CD8-positive, alpha-beta memory T cell (primary cell): ENCODE measurements at places on chromosomes 6 and 20. TPM values are rescaled to one million over a fixed set of nuclear protein-coding genes. Genes with fewer than 3 reads are reported as not detected.

- H3K27me3 ChIP-seq = no peaks in the 10 kb centered on the region
- H3K36me3 ChIP-seq = no peaks in the 10 kb centered on the region
- DNase-seq = no peak
- no peaks in the 10 kb centered on the region for H3K4me1 ChIP-seq
- H3K27ac ChIP-seq = no peak overlapping the region
- no peak overlapping the region for H3K4me3 ChIP-seq
These were observed 48.1 kb downstream of the PRDM1 start for GRCh38 chr6:106134087-106134770.

GRCh38 chr20:38859070-38859690, 53.7 kb downstream of the PPP1R16B start:
- H3K27ac ChIP-seq = peak overlapping the region; percentile 41
- peak; percentile 46 for DNase-seq
- no peaks in the 10 kb centered on the region for H3K27me3 ChIP-seq
- no peak overlapping the region for H3K4me3 ChIP-seq
- H3K36me3 ChIP-seq = no peaks in the 10 kb centered on the region
- H3K4me1 ChIP-seq = peaks cover 78% of the 10 kb centered on the region

DNA sequence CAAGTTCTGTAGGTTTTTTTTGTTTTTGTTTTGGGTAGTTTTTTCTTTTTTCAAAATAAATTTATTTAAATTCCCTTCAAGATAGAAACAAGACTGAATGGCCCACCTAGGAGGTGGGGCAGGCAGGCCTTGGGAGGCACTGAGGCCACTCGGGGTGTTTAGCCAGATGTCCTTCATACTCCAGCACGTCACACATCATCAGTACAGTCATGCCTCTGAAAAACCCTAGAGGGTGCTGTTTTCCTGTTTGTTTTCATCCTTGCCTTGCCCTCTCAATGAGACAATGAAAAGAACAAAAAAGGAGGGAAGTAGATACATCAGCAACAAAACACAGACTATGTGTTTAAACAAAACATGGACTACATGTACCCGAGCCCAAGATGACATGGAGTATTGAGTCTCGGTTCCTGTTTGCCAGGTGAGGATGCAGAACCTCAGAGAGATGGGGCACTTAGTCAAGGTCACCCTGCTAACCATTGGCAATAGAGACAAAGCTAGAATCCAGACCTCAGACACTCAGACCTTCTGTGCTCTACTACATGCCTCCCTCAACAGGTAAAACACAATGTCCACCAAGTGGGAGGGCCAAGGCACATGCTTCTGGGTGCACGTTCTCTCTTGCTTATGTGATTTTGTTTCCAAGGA, 26.8 kb upstream of the CLIC5 start:
- no peak overlapping the region for H3K27ac ChIP-seq
- no peaks in the 10 kb centered on the region for H3K4me1 ChIP-seq
- no peak for DNase-seq
- no peaks in the 10 kb centered on the region for H3K36me3 ChIP-seq

- no peaks in the 10 kb centered on the region for H3K4me1 ChIP-seq
- no peaks in the 10 kb centered on the region for H3K27me3 ChIP-seq
- no peak for DNase-seq
- no peak overlapping the region for H3K4me3 ChIP-seq
These were observed 90.6 kb downstream of the PAX1 start for GRCh38 chr20:21796059-21796458.

DNA sequence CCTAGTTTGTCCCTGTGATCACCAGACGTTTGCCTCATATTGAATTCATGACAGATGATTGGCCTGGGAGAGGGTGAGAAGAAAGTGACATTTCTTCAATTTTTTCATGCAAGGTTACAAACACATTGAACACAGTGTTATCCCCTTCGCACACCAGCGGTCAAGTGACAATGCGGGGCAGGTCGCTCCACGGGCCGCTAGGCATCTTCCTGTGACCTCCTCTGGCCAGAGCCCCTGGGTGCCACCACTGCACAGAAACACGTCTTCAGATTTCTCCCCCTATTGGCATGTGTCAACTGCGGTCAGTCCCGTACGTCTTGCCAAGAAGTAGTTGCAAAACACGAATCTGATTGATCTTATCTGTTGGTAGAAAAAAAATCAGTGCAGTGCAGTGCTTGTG, 97.1 kb downstream of the PXDC1 start:
- no peak for DNase-seq
- no peaks in the 10 kb centered on the region for H3K36me3 ChIP-seq
- H3K27me3 ChIP-seq = no peaks in the 10 kb centered on the region

DNA sequence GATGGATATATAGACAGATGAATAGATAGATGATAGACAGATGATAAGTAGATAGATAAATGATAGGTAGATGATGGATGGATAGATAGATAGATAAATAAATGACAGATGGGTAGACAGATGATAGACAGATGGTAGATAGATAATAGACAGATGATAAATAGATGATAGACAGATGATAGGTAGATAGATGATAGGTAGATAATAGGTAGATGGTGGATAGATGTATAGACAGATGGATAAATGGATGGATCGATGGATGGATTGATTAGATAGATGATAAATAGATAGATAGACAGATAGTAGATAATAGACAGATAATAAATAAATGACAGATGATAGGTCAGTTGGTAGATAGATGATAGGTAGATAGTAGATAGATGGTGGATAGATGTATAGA, 212.7 kb downstream of the NFATC2 start:
- no peak overlapping the region for H3K4me3 ChIP-seq
- no peak for DNase-seq
- no peaks in the 10 kb centered on the region for H3K4me1 ChIP-seq
- H3K27ac ChIP-seq = no peak overlapping the region

- H3K27ac ChIP-seq = no peak overlapping the region
- no peak overlapping the region for H3K4me3 ChIP-seq
- H3K27me3 ChIP-seq = no peaks in the 10 kb centered on the region
- no peaks in the 10 kb centered on the region for H3K4me1 ChIP-seq
- no peak for DNase-seq
These were observed 146.7 kb upstream of the CDH4 start for GRCh38 chr20:61105395-61105794.

DNA sequence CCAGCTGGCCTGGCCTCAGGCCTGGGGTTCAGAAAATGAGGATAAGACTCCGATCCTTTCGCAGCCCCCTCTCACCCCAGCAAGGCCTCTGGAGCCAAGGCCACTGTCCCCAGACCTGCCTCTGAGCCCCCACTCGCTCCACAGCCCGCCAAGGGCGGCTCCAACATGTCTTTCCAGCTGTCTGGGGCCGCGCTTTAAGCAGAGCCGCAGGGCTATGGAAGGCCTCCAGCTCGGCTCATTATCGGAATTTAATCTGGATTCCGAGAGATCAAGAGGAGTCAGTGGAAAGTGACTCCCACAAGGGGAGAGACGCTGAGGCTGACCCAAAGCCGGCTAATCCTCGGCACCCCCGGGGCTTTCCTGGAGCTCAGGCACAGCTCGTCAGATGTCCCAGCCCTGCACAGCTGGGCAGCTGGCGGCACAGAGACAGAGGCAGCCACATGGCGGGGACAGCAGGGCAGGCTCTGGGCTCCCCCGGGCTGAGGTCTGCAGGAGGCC, 41.8 kb downstream of the BMP7 start:
- no peak overlapping the region for H3K4me3 ChIP-seq
- no peak for DNase-seq
- H3K36me3 ChIP-seq = no peaks in the 10 kb centered on the region
- H3K27ac ChIP-seq = no peak overlapping the region

- no peaks in the 10 kb centered on the region for H3K27me3 ChIP-seq
- DNase-seq = no peak
- no peak overlapping the region for H3K27ac ChIP-seq
- H3K4me3 ChIP-seq = no peak overlapping the region
- H3K4me1 ChIP-seq = no peaks in the 10 kb centered on the region
These were observed 204.3 kb upstream of the RSPO3 start for GRCh38 chr6:126914172-126914571.

- no peak for DNase-seq
- peaks cover 79% of the 10 kb centered on the region for H3K36me3 ChIP-seq
- no peaks in the 10 kb centered on the region for H3K27me3 ChIP-seq
- H3K27ac ChIP-seq = no peak overlapping the region
- no peak overlapping the region for H3K4me3 ChIP-seq
These were observed 63.0 kb downstream of the RIPOR2 start for GRCh38 chr6:24872779-24873178.

DNA sequence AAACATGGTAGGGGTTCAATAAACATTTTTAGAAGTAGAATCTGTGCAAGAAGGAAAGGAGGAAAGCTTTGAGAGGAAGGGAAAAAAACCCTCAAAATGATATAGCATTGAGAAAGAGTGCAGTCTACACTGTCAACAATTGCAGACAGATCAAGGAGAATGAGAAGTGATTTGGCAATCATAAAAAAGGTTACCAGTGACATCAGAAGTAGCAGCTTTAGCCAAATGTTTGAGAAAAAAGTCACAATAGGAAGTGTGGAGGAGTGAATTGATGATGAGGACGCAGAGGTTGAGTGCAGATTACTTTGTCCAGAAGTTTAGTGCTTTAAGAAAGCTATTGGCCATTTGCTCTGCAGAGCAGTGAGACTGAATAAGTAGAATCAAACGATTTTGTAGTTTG, 155.0 kb downstream of the GJA1 start:
- H3K27me3 ChIP-seq = no peaks in the 10 kb centered on the region
- H3K36me3 ChIP-seq = no peaks in the 10 kb centered on the region
- no peak overlapping the region for H3K4me3 ChIP-seq

GRCh38 chr6:14305131-14305530, 187.6 kb downstream of the CD83 start:
- no peaks in the 10 kb centered on the region for H3K27me3 ChIP-seq
- no peak overlapping the region for H3K27ac ChIP-seq
- H3K4me3 ChIP-seq = no peak overlapping the region
- no peaks in the 10 kb centered on the region for H3K4me1 ChIP-seq
- no peak for DNase-seq

DNA sequence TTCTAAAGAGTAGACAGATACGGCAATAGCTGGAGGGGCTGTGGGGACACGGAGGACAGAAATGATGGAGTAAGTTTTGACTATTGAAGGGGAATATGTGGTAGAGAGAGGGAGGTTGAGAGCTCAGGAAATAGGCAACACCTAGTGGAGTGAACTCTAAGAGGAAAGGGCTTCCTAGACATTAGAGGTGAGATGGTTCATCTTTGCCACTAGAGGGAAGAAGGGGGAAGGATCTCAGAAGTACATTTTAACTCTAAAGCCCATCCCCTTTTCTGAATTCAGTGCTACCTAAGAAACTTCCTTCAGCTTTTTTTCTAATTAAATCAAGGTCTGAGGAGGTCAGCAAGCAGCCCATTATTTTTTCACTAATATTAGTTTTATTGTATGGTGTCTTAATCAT, 689.4 kb upstream of the MAP3K7 start:
- no peaks in the 10 kb centered on the region for H3K4me1 ChIP-seq
- no peaks in the 10 kb centered on the region for H3K27me3 ChIP-seq
- H3K4me3 ChIP-seq = no peak overlapping the region
- DNase-seq = no peak

DNA sequence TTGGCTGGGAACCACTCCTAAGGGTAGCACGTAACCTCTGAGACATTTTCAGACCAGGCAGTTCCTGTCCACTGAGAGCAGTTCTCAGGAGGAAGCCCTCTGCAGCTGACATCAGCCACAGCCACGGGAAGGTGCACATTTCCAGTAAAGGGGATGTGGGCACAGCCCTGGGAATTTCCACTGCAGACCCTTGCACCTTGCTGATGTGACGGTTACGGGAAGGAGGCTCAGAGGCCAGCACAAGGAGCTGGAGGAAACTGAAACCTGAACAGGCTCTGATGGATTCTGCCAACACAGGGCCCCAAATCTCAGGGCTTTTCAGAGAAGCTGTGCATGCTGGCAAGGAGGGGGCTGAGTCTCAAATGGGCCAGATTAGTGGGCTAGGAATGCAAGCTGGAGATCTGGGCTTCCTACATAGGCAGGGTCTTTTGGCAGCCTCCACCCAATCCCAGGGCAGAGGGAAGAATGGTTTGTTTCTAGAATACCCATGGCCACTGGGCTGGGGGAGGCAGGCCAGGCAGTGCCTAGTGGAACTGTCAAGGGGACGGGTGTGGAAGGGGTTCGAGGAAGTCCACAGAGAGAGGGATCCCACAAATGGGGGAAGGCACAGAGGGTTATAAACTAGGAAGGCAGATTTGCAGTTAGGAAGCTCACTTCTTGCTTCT, 14.2 kb downstream of the EBF4 start:
- H3K27me3 ChIP-seq = no peaks in the 10 kb centered on the region
- no peak for DNase-seq
- no peaks in the 10 kb centered on the region for H3K36me3 ChIP-seq
- no peaks in the 10 kb centered on the region for H3K4me1 ChIP-seq
- H3K4me3 ChIP-seq = no peak overlapping the region

GRCh38 chr20:50048420-50049166, 64.4 kb downstream of the UBE2V1 start:
- peak; percentile 62 for DNase-seq
- no peaks in the 10 kb centered on the region for H3K4me1 ChIP-seq
- no peak overlapping the region for H3K4me3 ChIP-seq
- H3K27me3 ChIP-seq = no peaks in the 10 kb centered on the region
- H3K27ac ChIP-seq = no peak overlapping the region
- no peaks in the 10 kb centered on the region for H3K36me3 ChIP-seq

GRCh38 chr20:64091770-64092169, 7.6 kb upstream of the LKAAEAR1 start:
- H3K36me3 ChIP-seq = no peaks in the 10 kb centered on the region
- no peaks in the 10 kb centered on the region for H3K4me1 ChIP-seq
- H3K4me3 ChIP-seq = no peak overlapping the region
- DNase-seq = no peak
- H3K27ac ChIP-seq = no peak overlapping the region

GRCh38 chr20:41078329-41078728, 49.7 kb downstream of the TOP1 start:
- peaks cover 17% of the 10 kb centered on the region for H3K36me3 ChIP-seq
- H3K27me3 ChIP-seq = no peaks in the 10 kb centered on the region
- no peak overlapping the region for H3K4me3 ChIP-seq
- peaks cover 44% of the 10 kb centered on the region for H3K4me1 ChIP-seq
- H3K27ac ChIP-seq = no peak overlapping the region

- no peaks in the 10 kb centered on the region for H3K4me1 ChIP-seq
- DNase-seq = no peak
- H3K4me3 ChIP-seq = no peak overlapping the region
- H3K27me3 ChIP-seq = no peaks in the 10 kb centered on the region
- no peaks in the 10 kb centered on the region for H3K36me3 ChIP-seq
These were observed 145.1 kb upstream of the CCN2 start for GRCh38 chr6:132096245-132096644.

The GPR63 gene
- total RNA-seq = 1.5 TPM

The THEMIS gene
- total RNA-seq = 39.9 TPM

The OLIG3 gene
- 0.40 TPM for total RNA-seq

The EDN3 gene
- total RNA-seq = 0.16 TPM

The LZTS3 gene
- total RNA-seq = 0.97 TPM

The PSMB9 gene
- total RNA-seq = 245 TPM

The LRRC73 gene
- total RNA-seq = 0.11 TPM

The KIAA0408 gene
- total RNA-seq = 9.0 TPM

The TCEA2 gene
- 24.5 TPM for total RNA-seq

The HUS1B gene
- total RNA-seq = 1.2 TPM
